MCF 10A (cell line): ENCODE measurements at places on chromosomes 2 and 18. TPM values are rescaled to one million over a fixed set of nuclear protein-coding genes. Genes with fewer than 3 reads are reported as not detected.

Gene DPP4
- total RNA-seq, result not detected in 2 replicates

Gene LIPG
- 57.8 and 67.6 TPM in 2 replicates for total RNA-seq

Gene ZC3H6
- total RNA-seq, result 16.9 and 18.6 TPM in 2 replicates

Gene LAMA3
- total RNA-seq, result 269 and 371 TPM in 2 replicates

Gene PAIP2B
- 1.4 and 1.8 TPM in 2 replicates for total RNA-seq

Gene AMER3
- total RNA-seq, result not detected in 2 replicates

Gene MYL1
- not detected in 2 replicates for total RNA-seq

Gene ALLC
- total RNA-seq, result not detected in 2 replicates

Gene PIGN
- total RNA-seq, result 29.4 and 29.5 TPM in 2 replicates

Gene SANBR
- 5.2 and 8.3 TPM in 2 replicates for total RNA-seq

Gene CACNB4
- 0.29 and 0.49 TPM in 2 replicates for total RNA-seq

Gene CFAP221
- total RNA-seq, result not detected in 2 replicates

Gene SPDYA
- total RNA-seq, result 2.6 and 2.8 TPM in 2 replicates

Gene PKDCC
- 0.49 and 0.96 TPM in 2 replicates for total RNA-seq

Gene ANAPC1
- total RNA-seq, result 48.8 and 66.1 TPM in 2 replicates

Gene SOWAHC
- total RNA-seq, result 25.6 and 35.3 TPM in 2 replicates

Gene AQP12A
- not detected in 2 replicates for total RNA-seq

Gene TMEM17
- 2.6 and 3.1 TPM in 2 replicates for total RNA-seq

Gene ICOS
- not detected in 2 replicates for total RNA-seq

Gene TMEM37
- total RNA-seq, result 0.17 TPM in 1 of 2 replicates, not detected in the other

Gene GALNT3
- 20.2 and 24.2 TPM in 2 replicates for total RNA-seq

Gene CARF
- 6.8 and 8.2 TPM in 2 replicates for total RNA-seq

Gene CYP26B1
- 14.1 and 16.9 TPM in 2 replicates for total RNA-seq

Gene FAM161A
- 1.7 and 2.3 TPM in 2 replicates for total RNA-seq

Gene CXCR4
- total RNA-seq, result 0.54 and 1.1 TPM in 2 replicates

Gene MBD1
- total RNA-seq, result 203 and 227 TPM in 2 replicates

Gene ANKRD53
- total RNA-seq, result not detected in 2 replicates

Gene CLEC4F
- total RNA-seq, result not detected in 2 replicates

Gene NDC80
- 20.4 and 29.6 TPM in 2 replicates for total RNA-seq

Gene SNTG2
- total RNA-seq, result not detected in 2 replicates

Gene ASB1
- 104 and 113 TPM in 2 replicates for total RNA-seq

Gene GNLY
- total RNA-seq, result not detected in 2 replicates

Gene SCN3A
- not detected in 2 replicates for total RNA-seq

Gene MC2R
- not detected in 2 replicates for total RNA-seq

Gene LCT
- total RNA-seq, result not detected in 2 replicates

Gene NT5DC4
- not detected in 2 replicates for total RNA-seq

Gene SERPINB12
- not detected in 2 replicates for total RNA-seq

Gene ERBB4
- total RNA-seq, result not detected in 2 replicates

Gene EMX1
- total RNA-seq, result not detected in 2 replicates

Gene RAB12
- total RNA-seq, result 27.8 and 28.4 TPM in 2 replicates

Gene LYPD6
- 2.0 and 3.2 TPM in 2 replicates for total RNA-seq

Gene PDE11A
- not detected in 2 replicates for total RNA-seq

Gene SRD5A2
- total RNA-seq, result not detected in 2 replicates

Gene CIB4
- not detected in 2 replicates for total RNA-seq

Gene SERPINB7
- 2.6 and 3.0 TPM in 2 replicates for total RNA-seq

Gene CYP1B1
- 37.2 and 53.3 TPM in 2 replicates for total RNA-seq

Gene ATP8B1
- total RNA-seq, result 1.4 and 1.8 TPM in 2 replicates

Gene TRABD2A
- total RNA-seq, result 17.3 and 20.0 TPM in 2 replicates

Gene CHRND
- not detected in 2 replicates for total RNA-seq

Gene SH2D6
- 0.84 and 2.2 TPM in 2 replicates for total RNA-seq

Gene CPO
- total RNA-seq, result not detected in 2 replicates

Gene ACYP2
- total RNA-seq, result 14.3 and 17.8 TPM in 2 replicates

Gene SIX3
- not detected in 2 replicates for total RNA-seq

Gene LIMS4
- 1.5 and 1.7 TPM in 2 replicates for total RNA-seq

Gene STAT4
- 0.83 and 1.4 TPM in 2 replicates for total RNA-seq

Gene SERPINB4
- total RNA-seq, result not detected in 2 replicates

Gene PUM2
- 86.7 and 94.0 TPM in 2 replicates for total RNA-seq
